Activated CD4-positive, alpha-beta T cell treated with anti-CD3 and anti-CD28 coated beads, Interleukin-2, amount 50 U/mL, for 4 hours (primary cell): ENCODE measurements at places on chromosomes 6 and 20.

- DNase-seq = no peak
Measured at GRCh38 chr6:158837684-158838625, 18.8 kb upstream of the EZR start.

- no peak for DNase-seq
Measured at GRCh38 chr6:123053602-123054225, 57.7 kb downstream of the CLVS2 start.

- no peak for DNase-seq
Measured at GRCh38 chr20:19257865-19258264, 45.4 kb downstream of the SLC24A3 start.

DNA sequence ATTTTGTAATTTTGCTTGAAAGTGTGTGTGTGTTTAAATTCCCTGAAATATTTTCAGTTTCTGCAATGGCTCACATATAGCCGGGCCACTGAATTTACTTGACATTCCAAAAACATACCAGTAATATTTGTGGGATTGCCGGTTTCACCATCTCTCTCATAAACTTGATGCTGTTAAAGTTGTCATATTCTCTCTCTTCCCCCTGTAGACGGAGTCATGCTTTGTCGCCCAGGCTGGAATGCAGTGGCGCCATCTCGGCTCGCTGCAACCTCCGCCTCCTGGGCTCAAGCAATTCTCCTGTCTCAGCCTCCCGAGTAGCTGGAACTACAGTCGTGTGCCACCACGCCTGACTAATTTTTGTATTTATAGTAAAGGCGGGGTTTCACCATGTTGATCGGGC lies 122.1 kb downstream of the TIAM2 start:
- DNase-seq = no peak
